ENCODE measurements at places on chromosomes 2 and 18.

- no peak for DNase-seq
These were observed 3.3 kb downstream of the KCNIP3 start for GRCh38 chr2:95300450-95300849.

DNA sequence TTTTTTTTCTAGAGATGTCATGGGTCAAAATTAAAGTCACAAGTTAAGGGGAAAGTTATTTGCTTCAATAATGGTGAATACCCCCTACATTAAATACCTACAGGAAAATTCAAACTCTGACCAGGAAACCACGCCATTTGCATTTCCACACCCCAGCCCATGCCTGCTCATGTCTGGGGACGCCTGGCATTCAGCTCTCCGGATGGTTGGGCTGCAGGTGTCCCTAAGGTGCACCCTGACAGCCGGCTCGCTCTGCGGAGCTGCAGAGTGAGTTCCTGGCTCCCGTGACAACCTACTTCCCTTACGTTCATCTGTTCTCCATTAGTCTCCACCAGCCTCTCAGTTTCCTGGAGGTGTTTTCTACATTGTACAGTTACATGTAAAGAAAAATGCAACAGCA, 122.7 kb upstream of the RIOK3 start:
- DNase-seq: no peak

DNA sequence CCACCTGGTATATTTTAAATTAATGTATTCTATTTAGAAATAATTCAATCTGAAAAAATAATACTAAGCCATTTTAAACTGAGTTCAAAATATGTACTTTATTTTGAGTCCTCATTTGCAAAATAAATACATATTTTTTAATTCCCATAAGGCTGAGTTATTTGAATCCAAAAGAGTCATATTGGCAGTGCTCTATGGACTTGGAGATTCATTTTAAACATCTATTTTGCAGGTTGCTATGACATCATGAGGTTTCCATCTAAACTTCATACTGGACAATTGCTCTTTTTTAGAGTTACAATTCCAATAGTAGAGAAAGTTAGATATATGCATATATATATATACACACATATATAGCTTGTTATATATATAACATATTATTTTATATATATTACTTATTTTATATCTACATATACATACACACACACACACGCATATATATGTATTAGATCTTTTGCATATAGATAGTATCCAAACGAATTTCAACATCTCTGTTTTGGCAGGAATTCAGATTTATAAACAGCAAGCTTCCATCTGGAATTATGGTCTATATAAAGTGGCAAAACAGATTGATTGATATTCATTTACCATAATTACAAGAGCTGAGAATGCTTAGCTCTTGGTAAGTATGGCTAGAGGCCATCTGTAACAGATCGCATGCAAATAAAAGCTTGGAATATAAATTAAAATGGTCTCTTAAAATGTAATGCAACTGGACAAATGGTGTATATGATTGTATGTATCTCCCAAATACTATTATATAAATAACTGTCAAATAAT, 34.9 kb downstream of the NOL4 start:
- DNase-seq: no peak

- no peak for DNase-seq
These were observed 160.0 kb downstream of the BCL2 start for GRCh38 chr18:63159590-63159989.

DNA sequence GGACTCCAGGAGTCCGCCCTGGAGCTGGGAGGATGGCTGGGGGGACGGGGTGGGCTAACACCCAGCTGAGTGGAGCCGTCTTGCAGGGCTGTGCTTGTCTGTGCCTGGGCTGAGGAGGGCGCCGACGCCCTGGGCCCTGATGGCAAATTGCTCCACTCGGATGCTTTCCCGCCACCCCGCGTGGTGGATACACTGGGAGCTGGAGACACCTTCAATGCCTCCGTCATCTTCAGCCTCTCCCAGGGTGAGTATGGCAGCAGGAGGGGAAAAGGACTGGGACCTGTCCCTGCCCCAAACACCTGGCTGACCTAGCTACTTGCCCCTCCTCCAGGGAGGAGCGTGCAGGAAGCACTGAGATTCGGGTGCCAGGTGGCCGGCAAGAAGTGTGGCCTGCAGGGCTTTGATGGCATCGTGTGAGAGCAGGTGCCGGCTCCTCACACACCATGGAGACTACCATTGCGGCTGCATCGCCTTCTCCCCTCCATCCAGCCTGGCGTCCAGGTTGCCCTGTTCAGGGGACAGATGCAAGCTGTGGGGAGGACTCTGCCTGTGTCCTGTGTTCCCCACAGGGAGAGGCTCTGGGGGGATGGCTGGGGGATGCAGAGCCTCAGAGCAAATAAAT, 12.9 kb downstream of the KHK start:
- no peak for DNase-seq

- no peak for DNase-seq
These were observed 266.9 kb downstream of the DYSF start for GRCh38 chr2:71720283-71720560.

GRCh38 chr2:21730141-21730540, 606.4 kb downstream of the TDRD15 start:
- no peak for DNase-seq

- DNase-seq: no peak
These were observed 72.8 kb upstream of the MC4R start for GRCh38 chr18:60445341-60445740.

DNA sequence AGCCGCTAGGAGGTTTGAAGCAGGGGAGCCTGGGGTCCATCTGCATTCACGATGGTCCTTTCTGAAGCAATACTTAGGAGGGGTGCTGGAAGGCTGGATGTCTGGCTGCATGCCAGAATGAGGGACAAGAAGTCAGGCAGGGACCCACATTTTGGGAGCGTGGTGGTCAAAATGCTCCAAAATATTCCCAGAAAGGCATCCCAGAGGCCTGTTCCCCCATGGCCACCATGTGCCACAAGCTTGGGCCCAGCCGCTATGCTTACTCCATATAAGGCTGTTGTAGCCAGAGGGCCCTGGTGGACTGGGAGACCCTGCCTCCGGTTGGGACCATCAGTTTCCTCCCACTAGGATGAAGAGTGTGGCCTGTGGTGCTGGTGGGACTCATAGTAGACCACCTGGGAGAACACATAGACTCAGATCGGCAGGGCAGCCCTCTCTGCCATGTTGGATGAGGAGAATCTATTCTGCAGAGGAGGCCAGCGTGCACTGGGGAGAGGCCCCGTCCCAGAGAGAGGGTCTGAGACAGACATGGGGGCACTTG, 3.6 kb upstream of the PROM2 start:
- DNase-seq: no peak

GRCh38 chr2:106828119-106828518, 57.8 kb downstream of the ST6GAL2 start:
- no peak for DNase-seq

GRCh38 chr2:106139238-106139935, 54.7 kb downstream of the UXS1 start:
- DNase-seq: no peak

DNA sequence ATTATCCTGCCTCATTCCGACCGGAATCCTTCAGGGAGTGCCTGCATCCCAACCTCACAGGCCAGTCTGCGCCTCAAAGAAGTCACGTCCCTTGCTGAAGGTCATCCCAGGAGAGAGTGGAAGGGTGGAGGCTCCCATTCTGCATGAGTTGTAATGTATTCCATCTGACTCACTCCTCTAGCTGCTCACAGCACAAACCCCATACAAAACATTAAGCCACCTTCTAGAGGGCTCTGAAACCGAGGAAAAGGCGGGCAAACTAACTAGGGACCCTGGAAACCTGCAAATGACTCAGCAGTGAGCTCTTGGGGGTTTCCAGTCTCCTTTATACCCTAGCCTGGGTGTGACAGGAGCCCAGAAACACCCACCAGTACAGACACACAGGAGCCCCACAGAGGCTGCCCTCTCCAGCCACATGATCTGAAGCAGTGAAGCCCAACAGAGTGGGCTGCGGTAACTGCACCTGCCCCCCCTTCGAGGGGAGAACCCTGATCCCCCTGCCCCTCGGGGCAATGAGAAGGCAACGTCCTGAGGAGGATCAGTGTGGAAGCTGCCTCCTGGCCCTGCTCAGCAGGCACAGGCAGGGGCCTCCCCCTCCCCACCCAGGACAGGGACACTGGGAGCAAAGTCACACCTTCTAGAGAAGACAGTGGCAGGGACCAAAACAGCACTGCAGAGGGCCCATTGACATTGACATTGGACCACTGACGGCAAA, 69.3 kb upstream of the SNTG2 start:
- no peak for DNase-seq

DNA sequence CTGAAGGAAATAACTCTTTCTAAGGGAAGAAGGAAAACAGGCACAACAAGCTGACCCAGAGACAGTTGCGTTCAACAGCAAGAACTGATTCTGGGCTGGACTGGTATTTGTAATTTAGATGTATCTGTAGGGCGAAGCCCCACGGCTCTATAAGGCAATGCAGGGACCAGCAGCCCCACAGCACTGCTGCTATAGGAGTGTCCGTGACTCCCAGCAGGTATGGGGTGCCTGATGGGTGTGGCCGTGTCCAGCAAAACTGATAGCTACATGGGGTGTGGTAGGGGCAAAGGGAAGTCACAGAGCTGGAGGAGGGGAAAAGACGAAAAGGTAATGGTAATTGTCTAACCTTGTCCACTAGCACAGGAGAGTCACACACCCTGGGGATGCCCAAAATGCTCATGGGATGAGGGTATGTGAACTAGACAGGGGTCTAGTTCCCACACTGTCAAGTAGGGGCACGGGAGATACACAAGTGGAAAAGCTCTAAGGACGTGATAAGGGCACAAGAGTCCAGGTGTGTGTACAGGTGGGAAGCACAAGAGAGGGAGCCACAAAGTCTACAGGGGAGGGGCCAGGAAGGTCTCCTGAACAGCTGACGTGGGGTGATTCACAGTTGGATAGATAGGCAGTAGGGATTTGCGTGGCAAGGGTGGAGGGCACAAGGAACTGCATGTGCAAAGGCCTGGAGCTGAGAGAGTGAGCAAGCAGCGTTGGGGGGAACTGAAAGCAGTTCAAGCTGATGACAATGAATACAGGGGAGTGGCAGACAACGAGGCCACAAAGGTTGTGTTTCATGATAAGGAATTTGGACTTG, 48.5 kb upstream of the ASPRV1 start:
- no peak for DNase-seq

- no peak for DNase-seq
These were observed 145.2 kb downstream of the CELF4 start for GRCh38 chr18:37420315-37420880.

- DNase-seq: no peak
These were observed 1.4 kb upstream of the ACMSD start for GRCh38 chr2:134836986-134837385.

- no peak for DNase-seq
These were observed 12.8 kb upstream of the GBX2 start for GRCh38 chr2:236180831-236181453.

DNA sequence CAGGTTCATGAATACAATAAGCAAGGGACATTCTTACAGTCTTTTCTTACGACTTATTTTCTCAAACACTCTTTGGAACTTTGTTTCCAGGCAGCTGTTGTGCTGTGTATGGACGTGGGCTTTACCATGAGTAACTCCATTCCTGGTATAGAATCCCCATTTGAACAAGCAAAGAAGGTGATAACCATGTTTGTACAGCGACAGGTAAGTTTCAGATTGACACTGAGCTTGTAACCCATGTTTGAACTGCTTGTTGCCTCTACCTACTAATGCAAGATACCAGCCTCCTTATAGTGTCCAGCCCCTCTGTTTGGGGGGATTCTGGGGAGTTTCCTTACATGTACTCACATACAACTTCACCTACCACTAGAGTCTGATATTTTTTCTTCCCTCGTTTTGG, 3.8 kb downstream of the XRCC5 start:
- no peak for DNase-seq

DNA sequence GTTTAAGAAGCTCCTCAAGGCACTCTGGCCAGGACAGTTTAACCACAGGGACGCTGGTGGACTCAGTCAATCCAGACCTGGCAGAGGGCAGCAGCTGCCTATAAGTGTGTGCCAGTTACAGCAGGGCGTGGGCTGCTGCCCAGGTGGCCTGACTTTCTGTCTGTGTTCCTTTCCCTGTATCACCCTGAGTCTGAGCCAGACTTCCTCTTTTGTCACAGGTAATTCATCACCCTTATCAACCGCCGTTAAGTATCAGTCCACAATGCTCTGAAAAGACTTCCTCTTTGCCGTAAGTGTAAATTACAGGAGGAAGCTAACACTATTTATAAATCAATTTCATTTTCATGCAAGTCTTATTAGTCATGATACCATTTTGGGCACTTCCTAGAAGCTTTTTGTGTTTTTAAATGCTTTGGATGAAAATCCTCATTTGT, 7.0 kb downstream of the LPIN1 start:
- DNase-seq: no peak

DNA sequence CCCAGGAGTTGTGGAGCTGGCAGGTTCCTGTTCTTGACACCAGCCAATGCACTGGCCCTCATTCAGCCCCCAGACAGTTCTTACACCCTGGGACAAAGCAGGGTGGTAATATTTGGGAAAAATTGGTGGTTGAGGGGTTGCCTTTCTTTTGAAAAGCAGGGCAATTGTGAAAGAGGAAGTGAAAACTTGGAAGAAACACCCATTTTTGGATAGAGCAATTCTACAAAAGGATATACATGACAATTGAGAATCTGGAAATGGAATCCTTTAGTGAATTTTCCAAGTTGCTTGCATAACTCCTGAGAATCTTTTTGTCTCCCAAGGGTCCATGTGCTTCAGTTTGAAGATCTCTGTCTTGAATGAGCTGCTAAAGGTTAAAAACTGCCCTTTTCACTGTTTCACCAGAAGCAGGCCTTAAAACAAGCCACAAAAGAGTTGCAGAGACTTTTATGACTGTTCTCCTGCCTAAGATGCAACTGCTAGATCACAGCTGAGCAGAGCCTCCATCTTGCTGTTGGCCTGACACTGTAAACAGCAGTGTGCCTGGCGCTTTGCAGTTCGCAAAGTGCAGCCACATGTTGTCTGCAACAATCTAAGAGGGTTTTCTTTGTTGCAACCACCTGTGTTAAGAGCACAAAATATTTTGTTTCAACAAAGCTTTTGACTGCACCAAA, 11.8 kb downstream of the COL4A4 start:
- no peak for DNase-seq

- DNase-seq: no peak
These were observed 19.8 kb downstream of the HDAC4 start for GRCh38 chr2:239380831-239381708.

- no peak for DNase-seq
These were observed 10.3 kb upstream of the GPR45 start for GRCh38 chr2:105231232-105231619.

DNA sequence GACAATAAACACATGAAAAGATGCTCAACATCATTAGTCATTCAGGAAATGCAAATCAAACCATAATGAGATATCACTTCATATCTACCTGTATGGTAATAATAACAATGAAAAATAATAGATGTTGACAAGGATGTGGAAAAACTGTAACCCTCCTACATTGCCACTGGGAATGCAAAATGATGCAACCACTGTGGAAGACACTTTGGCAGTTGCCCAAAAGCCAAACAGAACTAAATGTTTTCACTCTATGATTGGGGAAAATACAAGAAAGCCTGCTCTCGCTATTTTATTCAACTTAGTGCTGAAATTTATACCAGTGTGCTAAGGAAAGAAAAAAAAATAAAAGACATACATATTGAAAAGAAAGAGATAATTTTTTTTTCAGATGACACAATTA, 934.5 kb downstream of the CNTNAP5 start:
- no peak for DNase-seq

All from D341Med (cell line).